ENCODE measurements at places on chromosomes 2 and 18.

DNA sequence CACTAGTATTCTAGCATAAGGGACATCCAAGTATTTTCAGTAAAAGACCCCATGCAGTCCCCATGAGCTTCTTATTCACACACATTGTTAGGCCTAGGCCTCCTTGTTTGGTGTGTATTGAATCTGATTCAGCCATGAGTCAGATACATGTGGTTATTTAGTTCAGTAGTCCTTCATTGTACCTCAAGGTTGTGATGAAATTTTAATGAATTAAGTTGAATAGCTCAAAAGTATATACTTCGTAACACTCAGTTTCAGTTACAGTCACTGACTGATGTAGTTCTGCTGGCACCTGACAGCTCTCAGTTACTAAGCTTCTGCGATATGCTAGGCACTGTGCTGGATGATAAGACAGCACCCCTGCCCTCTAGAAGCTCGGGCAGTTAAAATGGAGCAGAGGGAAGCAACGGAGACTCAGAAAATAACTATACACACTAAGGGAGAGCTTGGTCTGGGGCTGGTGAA, 86.4 kb downstream of the XRCC5 start:
- no peak for DNase-seq

- DNase-seq: no peak
These were observed 166.9 kb downstream of the MSH2 start for GRCh38 chr2:47569658-47570475.

DNA sequence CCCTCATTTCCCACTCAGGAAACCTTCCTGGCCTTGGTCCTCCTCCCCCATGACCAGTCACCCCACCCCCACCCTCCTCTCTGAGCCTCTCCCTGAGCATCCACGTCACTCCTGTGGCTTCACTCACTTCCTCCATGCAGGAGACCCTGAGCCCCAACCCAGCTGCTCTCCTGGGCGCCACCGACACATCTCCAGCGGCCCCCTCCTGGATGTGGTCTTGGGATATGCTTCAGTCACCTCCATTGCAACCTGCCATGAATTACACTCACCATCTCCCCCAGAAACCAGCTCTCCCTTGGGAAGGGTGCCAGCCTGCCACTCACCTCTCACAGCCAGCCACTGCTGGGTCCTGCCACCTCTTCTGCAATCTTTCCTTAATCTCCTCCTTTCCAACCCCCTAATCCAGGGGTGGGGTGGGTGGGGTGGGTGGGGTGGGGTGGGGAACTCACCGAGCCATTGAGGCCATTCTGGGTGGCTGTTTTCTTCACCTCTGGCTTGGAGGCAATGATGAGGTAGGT, 44.8 kb downstream of the CENPO start:
- no peak for DNase-seq

- no peak for DNase-seq
These were observed 154.6 kb upstream of the CDH2 start for GRCh38 chr18:28331551-28331950.

DNA sequence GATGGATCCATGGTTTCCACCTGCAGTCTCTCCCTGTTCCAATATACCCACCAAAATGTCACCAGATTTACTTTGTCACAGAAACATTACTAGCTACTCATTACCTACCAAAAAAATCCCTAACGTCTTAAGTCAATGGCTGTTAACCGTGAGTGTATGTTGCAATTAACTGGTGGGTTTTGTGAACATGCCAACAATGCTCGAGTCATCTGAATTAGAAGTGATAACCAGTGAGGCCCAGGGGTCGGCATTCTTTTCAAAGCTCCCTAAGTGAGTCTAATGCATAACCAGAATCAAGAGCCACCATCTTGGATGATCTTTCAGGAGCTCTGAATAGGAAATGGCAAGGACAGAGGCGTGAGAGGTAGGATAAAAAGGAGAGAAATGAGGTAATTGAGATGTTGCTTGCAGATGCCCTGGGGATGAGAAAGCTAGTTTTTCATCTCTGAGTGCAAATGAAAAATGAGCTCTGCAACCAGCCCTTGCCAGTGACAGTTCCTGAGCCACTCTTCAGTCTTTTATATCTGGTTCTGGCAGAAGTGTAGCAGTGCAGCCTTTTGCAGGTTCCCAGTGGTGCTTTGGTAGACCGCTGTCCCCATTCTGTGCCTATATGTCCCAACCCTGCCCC, 130.0 kb upstream of the RND3 start:
- no peak for DNase-seq

GRCh38 chr2:82993609-82994008, 1465.5 kb downstream of the SUCLG1 start:
- no peak for DNase-seq

GRCh38 chr18:29160170-29160569, 983.2 kb upstream of the CDH2 start:
- no peak for DNase-seq

DNA sequence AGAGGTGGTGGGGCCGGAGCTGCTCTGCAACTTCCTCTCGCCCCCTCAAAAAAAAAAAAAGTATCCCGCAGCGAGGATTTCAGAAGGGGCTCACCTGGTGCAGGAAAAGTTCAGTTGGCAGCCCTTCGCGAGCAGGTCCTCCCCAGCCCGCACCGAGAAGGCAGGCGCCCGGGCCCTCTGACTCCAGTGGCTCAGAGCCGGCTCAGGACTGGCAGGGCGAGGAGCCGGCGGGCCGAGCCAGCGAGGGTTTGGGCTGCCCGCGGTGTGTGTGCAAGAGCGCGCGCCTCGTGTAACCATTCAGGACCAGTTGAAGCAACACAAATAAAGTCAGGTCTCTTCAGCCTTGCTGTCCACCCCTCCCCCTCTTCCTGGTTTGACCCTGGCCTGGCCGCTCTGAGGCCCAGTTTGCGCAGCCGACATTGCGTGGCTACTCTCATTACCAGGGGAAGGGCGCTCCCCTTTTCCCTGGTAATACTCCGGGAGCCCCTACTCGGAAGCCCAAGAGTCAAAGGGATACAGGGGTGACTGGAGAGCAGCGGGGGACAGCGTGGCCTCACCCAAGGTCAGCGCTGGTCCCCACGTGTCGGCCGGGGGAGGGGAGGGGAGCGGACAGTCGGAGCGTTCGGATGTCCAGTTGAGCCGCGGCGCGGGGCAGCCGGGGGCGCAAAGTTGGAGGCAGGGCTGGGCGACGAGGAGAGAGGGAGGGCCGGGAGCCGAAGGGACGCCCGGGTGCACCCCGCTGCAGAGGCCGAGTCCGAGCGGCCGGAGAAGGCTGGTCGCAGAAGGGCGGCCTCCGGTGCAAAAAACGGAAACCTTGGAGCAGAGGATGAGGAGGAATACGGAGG, 12.3 kb downstream of the EN1 start:
- DNase-seq: no peak

DNA sequence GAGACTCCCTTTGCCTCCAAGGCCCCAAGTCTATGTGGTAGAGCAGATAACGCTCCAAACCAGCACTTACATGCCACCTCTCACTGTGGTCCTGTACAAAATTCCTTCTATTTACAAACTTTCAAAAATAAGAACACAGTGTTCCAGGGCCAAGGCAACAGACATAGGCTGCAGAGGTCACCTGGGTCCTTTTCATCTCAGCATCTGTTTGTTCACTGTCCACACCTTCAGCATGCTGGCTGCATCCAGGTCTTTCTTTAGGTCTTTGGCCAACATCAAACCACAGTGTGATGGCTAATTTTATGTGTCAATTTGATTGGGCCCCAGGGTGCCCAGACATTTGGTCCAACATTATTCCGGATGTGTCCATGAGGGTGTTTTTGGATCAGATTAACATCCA, 20.0 kb upstream of the INO80C start:
- DNase-seq: no peak

DNA sequence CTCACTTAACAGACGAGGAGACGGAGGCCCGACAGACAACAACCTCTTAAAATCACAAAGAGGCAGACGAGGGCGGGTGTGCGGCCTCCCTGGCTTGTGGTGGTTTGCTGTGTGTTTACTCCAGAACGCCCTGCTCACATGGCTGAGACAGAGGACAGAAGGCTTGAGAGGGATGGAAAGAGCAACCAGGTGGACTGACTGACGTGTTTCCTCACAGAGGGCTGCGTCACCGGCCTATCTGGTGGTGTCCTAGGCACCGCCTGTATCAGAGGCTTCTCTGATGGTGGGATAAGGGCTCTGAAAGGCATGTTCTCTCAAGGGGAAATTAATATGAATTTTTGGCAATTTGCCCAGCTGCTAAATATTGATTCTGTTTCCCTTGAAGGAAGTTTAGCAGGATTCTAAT, 47.0 kb upstream of the RALBP1 start:
- DNase-seq: no peak

GRCh38 chr2:64049633-64050220, 30.5 kb upstream of the VPS54 start:
- DNase-seq: peak; percentile 61

DNA sequence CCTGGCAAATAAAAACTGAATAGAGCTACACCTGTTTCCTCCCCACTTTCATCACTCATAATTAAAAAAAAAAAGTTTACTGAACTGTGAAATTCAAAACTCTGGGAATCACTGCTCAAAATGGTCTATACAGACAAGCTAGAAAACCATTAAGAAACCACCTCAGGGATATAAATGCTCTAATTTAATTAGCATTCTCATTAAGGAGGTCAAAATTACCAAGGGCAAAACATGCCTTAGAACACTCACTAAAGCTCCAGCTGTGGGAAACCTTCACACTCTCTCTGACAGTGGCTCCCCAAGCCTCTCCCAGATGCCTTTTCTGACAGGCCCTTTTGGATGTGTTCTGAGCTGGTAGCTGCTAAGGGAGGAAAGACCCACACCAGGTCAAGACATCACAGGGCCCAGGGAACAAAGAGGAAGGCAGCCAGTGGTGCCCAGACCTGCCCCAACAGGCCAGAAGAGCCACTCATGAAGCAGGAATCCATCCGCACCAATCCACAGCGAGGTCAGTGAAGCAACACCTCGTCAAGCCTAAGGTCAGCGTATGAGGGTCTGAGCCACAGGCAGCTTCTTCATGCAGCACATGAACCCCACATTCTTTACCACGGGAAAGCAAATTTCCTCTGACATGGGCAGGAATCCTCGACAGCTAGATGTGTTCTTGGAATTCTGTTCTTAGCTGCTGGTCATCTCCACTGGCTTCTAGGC, 35.6 kb downstream of the XDH start:
- DNase-seq: no peak

DNA sequence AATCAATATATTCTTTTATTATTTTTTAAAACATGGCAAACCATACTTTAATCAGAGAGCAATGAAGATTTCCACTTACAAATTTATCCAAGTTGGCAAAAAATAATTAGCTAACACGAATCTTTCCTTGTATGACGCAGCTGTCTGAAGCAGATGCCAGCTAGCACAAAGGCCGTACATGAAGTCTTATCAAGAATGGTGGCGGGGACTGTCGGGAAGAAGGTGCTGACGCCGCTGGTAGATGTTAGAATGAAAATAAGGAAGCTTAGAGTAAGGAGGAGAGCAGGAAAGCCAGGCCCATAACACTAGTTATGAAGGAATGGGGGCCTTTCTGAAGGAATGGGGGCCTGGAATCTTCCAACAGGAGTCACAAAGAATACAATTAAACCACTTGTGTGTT, 96.7 kb downstream of the ZNF516 start:
- DNase-seq: no peak

DNA sequence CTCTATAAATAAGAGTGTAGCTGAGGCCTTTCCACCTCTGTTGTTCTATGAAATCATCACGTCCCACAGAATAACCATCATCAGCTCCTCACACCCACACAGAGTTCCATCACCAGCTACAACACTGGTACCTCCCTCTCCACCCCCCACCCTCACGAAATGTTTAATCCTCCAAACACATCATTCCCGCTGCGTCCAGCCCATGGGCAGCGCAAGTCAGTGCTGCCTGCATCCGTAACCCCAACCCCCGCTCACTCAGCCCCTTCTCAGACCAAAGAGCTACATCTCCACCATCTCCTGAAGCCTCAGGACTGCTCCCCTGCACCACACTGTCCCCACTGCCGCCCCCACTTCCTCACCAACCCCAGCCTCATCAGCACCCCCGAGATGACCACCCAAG, 19.4 kb downstream of the DNMT3A start:
- DNase-seq: no peak

GRCh38 chr2:183214680-183215079, 90.4 kb downstream of the NUP35 start:
- no peak for DNase-seq

DNA sequence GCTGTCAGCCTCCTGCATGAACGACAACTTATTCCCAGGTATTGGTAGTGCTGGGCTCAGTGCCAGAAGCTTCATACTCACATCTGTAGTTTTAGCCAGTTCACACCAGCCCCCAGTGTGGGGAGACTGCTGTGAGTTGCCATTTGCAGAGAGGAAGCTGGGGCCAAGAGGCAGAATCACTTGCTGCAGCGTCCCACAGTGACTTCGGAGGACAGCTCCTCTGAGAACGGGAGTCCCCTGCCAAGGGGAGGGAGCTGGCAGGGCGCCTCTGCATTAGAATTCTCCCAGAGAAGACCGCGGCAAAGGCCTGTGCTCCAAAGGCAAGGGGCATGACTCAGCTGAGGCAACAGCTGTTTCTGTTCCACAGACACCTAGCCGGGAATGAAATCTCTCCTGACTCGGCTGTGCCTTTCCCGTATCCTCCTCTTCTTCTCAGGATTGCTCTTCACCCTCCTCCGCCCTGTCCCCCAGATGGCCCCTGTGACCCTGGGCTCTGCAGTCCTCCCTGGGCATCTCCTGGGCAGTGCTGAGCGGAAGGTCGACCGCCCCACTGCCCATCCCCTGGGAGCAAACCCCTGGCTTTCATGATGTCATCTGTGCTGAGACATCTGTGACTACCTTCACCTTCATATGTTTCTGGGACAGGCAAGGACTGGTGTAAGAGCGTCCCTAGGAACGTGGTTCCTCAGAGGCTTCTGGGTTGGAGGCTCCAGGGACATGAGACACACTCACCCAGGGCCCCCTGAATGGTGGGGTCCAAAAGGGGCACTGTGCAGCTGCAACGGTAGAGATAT, 18.0 kb downstream of the MAL start:
- DNase-seq: no peak

- DNase-seq: no peak
These were observed 570.8 kb upstream of the GYPC start for GRCh38 chr2:126085011-126085795.

DNA sequence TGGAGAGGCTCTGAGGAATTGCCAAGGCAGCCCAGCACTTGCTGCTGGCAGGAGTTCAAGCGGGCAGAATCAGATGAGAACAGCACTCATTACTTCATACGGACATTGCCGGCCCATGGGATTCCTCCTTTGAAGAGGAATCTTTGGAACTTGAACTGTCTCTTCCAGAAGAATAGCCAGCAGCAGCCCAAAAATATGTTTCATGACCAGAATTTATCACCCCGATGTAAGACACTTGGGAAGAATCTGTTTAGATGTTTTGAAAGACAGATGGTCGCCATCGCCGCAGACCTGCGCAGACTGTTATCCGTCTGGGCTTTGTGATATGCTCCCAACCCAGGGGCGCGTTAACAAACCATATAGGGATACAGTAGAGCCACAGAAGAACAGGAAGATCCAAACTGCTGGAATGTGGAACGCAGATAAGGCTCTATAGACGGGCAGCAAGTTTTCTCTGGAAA, 3.7 kb upstream of the ADI1 start:
- DNase-seq: no peak

GRCh38 chr2:53994818-53995808, 24.3 kb upstream of the PSME4 start:
- no peak for DNase-seq

All from activated CD4-positive, alpha-beta T cell treated with anti-CD3 and anti-CD28 coated beads for 1 hour (primary cell).